Stimulated activated naive CD4-positive, alpha-beta T cell treated with Interleukin-2 at 50 U/mL for 16 hours (primary cell): ENCODE measurements at places on chromosomes 7 and 10.

DNA sequence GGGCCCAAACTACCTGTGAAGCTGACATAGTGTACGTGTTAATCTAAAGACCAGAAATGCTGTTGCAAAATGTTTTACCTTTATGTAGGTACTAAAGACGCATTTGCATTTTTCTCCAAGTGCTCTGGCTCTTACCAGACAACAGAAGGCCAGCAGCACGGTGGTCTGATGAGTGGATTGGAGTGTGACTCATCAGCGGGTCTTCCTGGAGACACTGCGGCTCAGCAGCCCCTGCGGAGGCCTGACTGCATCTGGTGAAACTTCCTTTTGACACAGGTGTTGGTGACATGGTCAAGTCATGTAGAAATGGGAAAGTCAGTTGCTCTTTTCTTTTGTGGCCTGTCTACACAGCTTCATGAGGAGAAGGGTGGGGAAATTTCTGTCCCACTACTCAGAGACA is 723.6 kb downstream of the INHBA start:
- DNase-seq: no peak

GRCh38 chr10:19826712-19827111 is 10.5 kb downstream of the PLXDC2 start:
- no peak for DNase-seq

- DNase-seq: no peak
Observed at GRCh38 chr10:565676-566075, 123.8 kb downstream of the DIP2C start.

GRCh38 chr7:81404669-81405068 is 365.2 kb downstream of the HGF start:
- DNase-seq: no peak

DNA sequence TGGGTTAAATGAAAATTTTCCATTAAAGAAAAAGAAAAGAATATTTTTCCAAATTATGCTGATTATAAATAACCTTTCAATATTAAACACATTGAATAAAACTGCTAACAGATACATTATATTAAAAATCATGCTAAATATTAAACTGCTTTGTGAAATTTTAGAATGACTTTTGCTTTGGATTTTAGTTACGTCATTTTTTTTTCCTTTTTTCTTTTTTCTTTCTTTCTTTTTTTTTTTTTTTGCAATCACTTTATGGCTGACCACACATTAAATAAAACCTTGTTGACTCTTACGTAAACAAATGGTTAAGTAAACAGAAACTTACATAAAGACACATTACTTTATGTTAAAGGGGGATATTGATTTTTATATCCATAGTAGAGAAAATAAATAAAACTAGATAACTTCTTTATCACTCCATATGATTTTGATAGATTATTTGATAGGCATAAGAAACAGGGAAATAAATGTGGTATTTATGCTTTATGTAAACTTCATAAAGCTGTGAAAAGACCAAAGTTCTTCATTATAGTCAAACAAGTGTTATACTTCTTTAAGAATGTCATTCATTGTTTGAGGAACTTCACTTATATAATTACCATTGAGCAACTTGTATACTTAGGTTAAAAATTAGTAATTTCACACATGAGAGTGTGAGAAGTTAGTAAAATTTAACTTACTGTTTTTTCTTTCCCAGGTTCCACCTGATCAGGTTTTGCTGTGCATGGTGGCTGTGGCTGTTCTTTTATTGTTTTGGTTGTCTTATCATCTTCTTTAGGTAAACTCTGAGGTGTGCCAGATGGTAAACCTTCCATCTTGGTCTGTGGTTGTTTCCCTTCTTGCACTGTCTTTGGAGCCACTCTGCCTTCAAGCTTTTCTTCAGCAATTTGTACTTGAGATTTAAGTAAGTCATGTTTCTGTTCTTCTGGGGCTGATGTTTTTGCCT is 197.3 kb downstream of the PCLO start:
- DNase-seq: no peak

DNA sequence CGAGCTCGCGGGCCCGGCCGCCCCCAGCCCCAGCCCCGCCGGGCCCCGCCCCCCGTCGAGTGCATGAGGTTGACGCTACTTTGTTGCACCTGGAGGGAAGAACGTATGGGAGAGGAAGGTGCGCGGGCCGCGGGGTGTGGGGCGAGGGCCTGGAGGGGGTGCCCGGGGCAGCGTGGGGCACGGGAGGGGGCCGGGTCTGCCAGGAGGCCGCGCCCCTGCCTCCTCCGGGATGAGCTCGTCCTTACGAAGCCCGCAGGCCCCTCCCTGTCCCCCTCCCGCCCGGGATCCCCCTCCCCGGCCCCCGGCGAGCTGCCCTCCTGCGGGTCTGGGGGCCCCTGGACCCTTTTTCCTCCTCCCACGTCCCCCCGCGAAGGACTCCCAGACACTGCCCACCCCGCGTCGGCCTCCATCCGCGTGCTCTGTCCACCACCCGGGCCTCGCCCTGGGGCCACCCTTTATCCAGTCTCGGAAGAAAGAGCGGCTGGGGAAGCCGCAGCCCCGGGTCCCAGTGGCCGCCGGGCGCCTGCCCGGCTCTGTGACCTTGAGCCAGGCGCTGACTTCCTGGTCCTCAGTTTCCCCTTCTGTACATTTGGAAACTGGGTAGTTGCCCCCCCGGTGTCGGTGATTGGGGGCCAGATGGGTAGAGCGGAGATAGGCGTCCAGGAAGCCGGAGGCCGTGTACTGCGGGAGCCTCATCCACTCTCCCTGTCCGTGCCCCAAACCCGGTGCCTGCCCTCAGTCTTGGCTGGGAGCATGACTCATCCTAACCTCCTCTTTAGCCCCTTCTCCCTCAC is 521 bp downstream of the LIMK1 start:
- DNase-seq: no peak
